Endothelial cell of umbilical vein (primary cell): ENCODE measurements at places on chromosomes 4 and X. TPM values are rescaled to one million over a fixed set of nuclear protein-coding genes. Genes with fewer than 3 reads are reported as not detected.

DNA sequence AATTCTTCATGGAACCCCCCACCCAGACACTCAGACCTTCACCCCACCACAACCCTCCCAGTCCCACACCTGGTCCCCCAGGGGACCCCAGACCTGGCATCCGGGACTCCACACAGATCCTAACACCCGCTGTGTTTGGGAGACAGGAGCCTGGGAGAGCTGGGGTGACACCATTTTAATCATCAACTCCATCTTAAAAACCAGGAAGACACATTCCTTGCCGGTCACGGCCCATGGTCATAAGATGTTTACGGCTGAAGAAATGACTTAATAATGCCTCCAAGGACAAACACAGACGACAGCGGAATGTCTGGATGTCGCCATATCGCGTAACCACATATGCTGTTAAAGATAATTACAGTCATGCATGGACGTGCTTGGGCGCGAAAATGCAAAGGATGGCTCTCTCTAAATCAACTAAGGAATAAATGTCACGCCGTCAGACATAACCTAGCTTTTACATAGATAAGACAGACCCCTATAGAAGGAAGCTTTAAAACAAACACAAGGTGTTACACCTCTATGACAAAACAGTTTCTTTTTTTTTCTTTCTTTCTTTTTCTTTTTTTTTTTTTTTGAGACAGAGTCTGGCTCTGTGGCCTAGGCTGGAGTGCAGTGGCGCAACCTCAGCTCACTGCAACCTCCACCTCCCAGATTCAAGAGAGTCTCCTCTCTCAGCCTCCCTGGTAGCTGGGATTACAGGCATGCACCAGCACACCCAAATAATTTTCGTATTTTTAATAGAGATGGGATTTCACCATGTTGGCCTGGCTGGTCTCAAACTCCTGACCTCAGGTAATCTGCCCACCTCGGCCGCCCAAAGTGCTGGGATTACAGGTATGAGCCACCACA, 2.1 kb upstream of the DHRSX start:
- no peak for DNase-seq

DNA sequence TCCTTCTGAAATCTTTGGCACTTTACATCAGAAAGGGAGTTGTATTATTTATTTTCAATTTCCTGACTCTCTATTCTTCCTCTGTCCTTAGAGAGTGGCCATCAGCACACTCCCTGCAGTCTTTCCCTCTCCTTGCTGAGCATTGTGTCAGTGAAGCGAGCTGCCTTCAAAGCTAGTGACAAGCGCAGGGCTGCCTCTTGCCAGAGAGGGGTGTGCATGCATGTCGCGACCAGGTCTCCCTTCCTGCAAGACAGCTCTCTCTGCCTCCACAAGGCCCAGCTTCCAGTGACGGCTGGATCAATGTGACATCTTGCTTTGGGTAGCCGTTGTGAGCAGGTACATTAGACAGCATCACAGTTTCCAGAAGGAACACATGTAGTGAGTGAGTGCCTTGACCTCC, 810.9 kb upstream of the TENM3 start:
- no peak for DNase-seq

DNA sequence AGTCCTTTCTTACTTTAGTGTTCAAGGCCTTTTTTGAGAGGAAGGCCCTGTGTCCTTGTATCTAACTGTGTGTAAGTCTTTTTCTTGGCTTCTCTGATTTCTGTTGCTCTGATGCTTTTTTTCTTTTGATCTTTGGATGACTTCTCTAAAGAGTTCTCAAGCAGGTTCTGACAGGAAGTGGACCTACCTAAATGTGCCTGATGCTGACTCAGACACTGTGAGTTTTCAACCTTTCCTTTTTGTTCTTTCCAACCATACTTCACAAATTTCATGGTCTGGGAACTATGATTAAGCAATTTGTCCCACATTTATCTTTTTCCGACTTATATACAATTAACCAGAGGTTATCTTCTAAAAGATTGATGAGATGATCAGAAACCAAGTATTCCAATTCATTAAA, 96.5 kb downstream of the SYTL5 start:
- DNase-seq: no peak

GRCh38 chr4:133102612-133103409, 46.3 kb upstream of the PCDH10 start:
- DNase-seq: no peak

GRCh38 chrX:106437407-106437806, 174.4 kb upstream of the RADX start:
- DNase-seq: no peak

- no peak for DNase-seq
Observed at GRCh38 chr4:84956014-84956413, 10.5 kb downstream of the WDFY3 start.

DNA sequence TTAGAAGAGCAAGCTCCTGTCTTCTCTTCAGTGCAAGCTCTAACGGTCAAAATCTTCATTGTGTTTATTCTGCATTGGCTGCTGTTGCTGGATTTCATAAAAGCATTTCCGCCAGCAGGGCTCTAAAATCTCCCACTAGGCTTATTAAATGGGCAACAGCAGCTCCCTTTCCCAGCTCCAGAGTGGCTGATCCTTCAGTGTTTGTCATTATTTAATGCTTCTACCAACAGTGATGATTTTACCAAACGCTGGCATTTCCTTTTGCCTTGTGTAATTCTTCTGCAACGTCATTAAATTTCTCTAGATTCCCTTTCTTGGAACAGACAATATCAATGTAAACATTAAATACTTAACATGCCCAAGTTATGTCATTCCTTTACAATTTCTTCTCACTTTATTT, 20.1 kb downstream of the SLC7A11 start:
- peak; percentile 79 for DNase-seq

GRCh38 chrX:38175139-38175538, 45.5 kb downstream of the SRPX start:
- DNase-seq: peak; percentile 7

DNA sequence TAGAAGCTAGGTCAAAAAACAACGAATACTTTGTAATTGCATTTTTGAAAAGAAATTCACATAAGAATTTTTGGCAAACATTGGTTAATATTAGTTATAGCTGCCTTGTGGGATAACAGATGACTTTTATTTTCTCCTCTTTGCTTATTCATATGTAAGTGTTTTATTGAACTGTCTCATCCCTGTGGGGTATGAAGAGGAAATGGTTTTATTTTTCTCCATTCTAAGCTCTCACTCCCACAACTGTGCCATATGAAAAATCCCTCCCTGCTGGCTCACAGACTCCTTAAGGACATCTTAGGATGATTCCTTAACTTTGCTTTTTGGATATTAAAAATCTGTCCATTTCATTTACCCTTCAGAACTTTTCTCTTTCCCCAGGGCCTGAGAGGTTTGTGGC, 300.6 kb downstream of the PPP1R2C start:
- DNase-seq: no peak

DNA sequence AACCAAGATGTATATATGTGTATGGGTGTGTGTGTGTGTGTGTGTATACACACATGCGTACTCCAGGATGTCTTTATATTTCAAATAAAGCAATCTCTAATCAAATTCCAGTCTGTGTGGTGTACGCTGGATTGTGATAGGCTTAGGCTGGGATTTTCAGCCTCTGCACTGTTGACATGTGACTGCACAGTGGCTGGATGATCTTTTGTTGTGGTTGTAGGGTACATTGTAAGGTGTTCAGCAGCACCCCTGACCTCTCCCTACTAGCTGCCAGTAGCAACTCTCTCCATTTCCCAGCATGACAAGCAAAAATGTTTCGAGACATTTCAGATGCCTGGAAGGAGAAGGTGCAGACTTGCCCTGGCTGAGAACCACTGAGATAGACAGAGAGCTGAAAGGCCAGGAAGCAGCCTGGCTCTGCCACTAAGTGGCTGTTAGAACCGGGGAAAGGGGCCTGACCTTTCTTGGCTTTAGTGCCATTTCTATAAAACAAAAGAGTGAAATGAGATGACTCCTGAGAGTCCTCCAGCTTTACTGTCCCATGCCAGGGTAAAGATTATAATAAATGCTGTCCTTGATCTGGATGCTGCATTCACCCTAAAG, 10.5 kb downstream of the PGM2 start:
- no peak for DNase-seq

DNA sequence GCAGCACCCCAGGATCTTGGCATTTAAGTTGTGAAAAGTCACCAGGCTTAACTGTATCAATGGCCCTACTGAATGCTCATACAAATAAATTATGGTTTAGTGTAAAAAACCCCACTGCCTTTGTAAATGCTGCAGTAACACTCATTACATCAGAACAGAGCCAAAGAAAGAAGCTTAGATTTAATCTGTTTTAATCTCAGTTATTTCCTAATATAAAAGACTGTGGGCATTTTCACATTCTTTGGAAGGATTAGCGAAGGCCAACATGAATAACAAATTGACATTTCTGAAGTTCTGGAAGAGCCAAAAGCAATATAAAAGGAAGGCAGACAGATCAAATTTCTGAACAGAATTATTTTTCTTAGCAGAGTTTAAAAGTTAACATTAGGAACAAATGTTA, 140.0 kb upstream of the HCCS start:
- no peak for DNase-seq

GRCh38 chr4:2906218-2906617, 57.0 kb downstream of the NOP14 start:
- DNase-seq: no peak

DNA sequence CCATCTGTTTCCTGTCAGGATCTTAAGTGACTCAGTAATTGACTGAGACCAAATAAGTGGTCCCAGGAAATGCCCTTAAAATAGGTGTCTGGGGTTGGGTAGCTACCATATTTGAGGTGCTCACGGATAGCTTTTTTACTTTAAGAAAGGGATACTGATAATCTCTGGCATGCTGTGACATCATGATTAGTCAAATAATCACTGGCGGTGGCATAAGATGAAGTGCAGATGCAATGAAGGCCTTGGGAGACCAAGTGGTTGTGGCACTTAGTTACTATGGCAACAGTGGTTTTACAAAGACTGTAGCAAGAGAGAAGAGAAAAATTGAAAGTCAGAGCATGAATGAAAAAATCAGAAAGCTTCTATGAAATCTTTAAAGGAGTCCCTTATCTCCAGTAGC, 114.5 kb upstream of the SLIT2 start:
- DNase-seq: no peak

DNA sequence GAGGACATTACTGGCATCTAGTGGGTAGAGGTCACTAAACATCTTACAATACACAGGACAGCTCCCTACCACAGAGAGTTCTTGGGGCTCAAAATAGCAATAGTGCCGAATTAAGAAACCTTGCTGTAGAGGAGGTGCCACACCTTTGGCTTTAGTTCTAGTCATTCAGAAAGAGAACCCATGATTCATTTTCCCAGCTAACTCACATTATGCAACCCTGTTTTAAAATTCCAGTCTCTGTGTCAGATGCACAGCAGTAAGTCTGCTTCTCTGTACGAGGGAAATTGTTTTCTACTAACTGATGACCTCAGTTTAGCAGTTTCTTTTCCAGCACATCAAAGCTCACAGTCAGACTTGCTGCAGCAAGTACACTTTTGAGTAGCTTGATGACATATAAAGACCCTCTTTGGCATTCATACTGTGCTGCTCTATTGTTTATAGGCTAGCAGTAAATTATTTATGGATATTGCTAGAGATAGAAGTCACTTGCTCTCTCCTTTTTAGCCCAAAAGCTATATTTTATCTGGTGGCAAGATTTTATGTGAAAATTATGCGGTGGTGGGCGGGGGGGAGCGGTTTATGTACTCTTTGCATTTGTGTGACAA, 487.8 kb upstream of the MAGEB18 start:
- no peak for DNase-seq

GRCh38 chr4:189128341-189128740, 812.3 kb upstream of the FRG1 start:
- no peak for DNase-seq

DNA sequence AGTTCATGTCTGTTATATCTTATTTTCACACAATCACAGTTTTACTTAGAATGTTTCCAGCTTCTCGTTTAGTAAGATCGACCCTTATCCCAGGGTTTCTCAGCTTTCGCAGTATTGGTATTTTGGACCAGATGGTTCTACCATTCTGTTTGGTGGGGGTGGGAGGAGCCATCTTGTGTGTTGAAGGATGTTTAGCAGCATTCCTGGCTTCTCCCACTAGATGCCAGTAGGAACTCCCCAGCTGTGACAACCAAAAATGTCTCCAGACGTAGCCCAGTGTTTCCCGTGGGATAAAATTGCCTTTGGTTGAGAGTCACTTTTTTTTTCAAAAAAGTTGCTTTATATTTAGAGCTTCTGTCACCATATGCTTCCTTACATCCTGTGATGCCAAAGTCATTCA, 90.9 kb upstream of the TLR2 start:
- DNase-seq: no peak

DNA sequence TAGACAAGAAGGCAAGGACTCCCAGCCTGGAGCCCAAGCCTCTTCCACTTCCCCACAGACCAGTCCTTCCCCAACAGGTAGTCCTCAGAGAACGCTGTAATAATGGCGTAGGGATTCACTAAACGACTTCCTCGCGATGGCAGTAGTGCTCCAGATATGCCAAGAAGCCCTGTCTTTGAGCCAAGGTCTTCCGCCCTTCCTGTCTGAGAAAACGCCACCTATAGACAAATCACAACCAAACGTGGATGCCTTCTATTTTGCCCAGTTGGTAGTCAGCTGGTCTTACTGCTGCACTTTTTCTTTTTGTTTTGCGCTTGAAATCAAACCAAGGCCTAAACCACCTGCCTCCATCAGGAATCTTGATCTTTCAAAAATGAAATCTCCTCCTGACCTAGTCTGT, 203.3 kb downstream of the OR13H1 start:
- DNase-seq: no peak

DNA sequence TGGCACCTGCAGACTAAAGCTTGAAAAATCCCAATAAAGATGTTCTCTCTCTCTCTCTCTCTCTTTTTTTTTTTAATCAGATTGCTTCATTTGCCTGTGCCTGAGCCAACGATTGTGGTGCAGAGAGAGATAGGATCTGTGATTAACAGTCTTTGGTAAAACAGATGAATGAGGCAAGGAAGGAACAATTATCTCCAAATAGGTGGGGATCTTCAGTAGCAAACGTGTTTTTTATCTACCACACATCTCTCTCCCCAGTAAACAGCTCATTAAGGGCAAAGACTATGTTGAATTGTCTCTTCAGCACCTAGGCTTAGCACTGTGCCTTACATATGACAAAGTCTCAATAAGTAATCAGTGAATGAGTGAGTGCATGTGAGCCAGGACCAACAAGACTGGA, 96.3 kb downstream of the SMIM20 start:
- DNase-seq: no peak

GRCh38 chr4:81963015-81963762, 410.6 kb downstream of the HNRNPD start:
- no peak for DNase-seq

GRCh38 chrX:1196436-1196835, 16.0 kb downstream of the CRLF2 start:
- no peak for DNase-seq

The ZNF630 gene
- 0.87 and 1.0 TPM in 2 replicates for polyA plus RNA-seq

The TACR3 gene
- polyA plus RNA-seq: not detected in 2 replicates

The SHISA3 gene
- 16.6 and 24.9 TPM in 2 replicates for polyA plus RNA-seq

The FGB gene
- polyA plus RNA-seq: not detected in 2 replicates

The MAGEH1 gene
- polyA plus RNA-seq: 31.8 and 32.2 TPM in 2 replicates

The H2BW2 gene
- not detected in 2 replicates for polyA plus RNA-seq

The F8 gene
- 0.53 and 0.62 TPM in 2 replicates for polyA plus RNA-seq

The VCX3B gene
- not detected in 2 replicates for polyA plus RNA-seq

The SCML2 gene
- 0.92 and 1.4 TPM in 2 replicates for polyA plus RNA-seq
